Left ventricle myocardium superior (tissue), 1 donor: ENCODE measurements at places on chromosomes 7 and 10. TPM values are rescaled to one million over a fixed set of nuclear protein-coding genes. Genes with fewer than 3 reads are reported as not detected.

DNA sequence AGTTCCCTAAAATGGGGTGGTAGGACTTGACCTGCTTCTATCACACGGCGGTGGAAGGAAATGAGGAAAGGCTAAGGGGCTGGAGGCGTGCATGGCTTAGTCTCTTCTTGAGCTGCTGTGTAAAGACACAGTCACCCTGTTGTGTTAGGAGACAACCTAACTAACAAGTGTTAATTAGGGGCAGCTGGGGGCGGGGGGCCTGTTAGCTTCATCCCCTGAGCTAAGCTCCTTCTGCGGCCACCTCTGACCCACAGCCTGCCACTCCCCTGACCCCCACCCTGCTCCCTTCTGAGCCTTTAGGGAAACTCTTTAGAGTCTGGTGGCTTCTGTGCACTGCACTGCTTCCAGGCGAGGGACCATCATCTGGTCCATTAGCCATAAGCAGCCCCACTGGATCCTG, 28.0 kb downstream of the COL17A1 start:
- DNase-seq = no peak

DNA sequence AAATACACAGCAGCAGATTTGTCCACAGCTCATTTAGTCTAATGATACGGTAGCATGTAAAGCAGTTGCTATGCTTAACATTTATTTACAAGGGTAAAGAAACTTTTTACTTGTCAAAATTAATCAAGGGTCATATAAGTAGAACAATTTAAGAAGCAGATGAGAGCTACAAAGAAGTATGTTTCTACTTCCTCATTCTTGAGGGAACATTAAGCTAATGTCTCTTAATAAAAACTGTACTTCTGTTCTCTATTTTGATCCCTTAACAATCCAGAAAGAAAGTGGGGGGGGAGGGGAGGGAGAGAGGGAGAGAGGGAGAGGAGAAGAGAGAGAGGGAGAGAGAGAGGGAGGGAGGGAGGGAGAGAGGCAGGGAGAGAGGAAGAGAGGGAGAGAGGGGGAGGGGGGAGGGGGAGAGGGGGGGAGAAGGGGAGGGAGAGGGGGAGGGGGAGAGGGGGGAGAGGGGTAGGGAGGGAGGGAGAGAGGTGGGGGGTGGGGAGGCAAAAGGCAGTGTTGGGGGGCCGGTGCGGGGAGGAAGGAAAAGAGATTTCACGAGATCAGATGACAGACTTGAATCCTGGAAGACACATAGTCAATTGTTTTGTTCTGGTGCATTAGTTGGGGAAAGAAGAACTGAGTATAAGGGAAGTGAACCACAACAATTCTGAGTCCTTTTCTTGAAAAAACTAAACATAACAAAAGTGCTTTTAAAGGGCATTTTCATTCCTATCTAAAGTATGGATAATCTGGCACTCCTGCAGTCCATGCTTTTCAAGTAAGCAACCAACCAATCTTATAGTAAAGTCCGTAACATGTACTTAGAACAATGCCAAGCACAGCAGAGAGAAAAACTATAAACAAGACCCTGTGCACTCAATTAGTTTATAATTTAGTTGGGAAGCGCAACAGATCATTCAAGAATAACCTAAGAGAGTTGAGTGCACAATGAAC, 128.0 kb downstream of the USP6NL start:
- DNase-seq = no peak

DNA sequence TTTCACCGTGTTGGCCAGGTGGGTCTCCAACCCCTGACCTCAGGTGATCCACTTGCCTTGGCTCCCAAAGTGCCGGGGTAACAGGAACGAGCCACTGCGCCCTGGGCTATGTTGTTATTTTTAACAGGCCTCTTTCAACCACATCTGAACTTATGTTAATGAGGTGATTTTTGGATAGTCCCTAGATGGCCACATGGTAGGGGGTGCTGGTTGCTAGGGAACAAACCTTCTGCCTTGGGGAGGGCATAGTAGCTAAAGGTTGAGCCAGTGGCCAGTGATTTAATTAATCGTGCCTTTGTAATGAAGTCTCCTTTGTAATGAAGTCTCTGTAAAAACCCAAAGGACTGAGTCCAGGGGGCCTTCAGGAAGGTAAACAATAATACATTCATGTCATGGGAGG, 9.1 kb downstream of the COMTD1 start:
- no peak for DNase-seq

GRCh38 chr7:95619921-95620320, 23.6 kb upstream of the PDK4 start:
- DNase-seq = no peak

DNA sequence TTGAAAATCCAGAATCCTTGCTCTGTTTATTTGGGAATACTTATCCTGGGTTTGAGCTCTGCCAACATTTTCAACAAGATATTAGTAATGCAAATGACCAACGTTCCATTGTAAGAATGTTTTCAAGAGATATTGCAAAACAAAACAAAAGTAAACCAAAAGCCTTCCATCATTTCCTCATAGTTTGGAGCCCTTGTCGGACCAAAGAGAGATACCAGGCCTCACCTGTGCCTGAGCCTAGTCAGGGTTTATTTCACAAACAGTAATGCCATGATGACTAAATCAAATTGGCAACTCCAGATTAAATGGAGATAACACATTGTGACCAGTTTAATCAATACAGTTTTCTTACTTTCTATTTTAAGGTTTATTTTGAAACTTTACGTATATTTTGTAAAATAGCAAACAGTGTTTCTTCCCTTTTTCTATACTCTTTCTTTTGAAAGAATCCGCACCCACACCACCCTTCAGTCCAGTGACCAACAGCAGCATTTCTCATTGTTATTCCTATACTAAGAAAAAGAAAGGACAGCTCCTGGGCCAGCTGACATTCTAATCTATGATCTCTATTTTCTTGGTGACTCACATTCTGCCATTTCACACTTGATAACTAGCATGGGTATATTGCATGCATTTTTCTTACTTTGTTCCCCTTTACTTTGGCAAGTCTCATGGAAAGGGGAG, 168.5 kb upstream of the MEOX2 start:
- DNase-seq = no peak

DNA sequence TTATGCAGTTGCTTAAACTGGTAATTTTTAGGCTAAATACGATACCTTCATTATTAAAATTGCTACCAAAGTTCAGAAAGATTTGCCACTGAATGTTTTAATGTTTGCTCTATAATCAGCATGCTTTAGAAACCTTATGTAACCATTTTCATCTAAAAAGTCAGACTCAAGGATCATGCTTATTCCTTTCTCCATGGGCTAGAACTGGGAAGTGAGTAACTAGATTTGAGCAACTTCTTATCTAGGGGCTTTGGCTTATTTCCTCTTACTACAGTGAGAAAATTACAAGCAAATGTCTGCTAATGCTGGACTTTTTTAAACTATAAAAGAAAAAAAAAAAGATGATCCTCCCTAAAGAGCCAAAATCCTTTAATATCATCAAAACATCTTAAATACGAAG, 215.9 kb downstream of the CRPPA start:
- no peak for DNase-seq

DNA sequence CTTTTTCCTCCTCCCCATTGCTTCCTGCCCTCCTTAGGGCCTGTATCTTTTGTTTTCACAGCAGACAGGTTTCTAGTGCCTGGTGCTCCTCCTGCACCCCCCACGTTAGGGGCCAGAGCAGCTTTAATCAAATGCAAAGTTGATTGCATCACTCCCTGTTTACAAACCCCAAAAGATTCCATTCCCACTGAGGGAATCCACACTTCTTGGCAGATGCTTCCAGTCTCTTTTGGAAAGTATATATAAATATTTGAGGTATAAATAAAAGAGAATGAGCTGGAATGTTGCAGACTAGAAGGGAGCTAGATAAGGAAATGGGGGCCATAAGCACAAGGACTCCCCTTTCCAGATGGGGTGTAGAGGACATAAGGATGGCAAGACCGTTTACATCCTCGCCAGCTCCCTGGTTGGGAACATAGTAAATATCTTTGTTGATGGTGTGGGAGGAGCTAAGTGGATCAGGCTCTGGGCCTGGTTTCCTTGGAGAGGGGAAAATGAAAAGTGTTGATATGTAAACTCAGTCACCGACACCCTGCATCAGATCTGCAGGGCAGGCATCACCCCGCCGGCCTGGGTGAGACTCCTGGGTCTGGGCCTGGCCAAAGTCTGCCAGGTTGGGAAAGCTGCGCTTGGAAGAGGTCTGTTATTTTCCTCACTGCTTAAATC, 6.2 kb downstream of the RARRES2 start:
- DNase-seq = no peak

DNA sequence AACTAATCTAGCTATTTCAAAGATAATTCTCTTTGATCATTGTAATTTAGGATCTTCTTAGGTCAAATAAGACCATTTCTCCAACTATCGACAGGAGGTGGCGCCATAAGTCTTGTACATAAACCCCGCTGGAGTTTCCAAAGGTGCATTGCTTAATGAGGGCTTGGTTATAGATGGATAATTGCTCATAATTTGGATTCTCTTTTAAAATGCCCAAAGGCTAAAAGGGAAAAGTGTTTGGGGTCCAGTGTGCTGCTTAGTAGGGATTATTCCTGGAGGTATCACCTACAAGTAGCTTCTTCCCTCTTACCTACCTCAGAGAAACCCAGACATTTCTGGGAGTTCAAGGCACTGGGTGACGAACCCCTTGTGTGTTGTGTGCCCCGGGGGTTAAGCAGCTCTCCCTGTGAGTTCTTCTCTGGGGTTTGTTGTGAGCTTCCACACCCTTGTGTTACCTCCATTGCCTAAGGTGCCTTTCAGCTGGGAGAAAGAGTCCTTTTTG, 75.2 kb downstream of the PAXIP1 start:
- peak; percentile 49 for DNase-seq

DNA sequence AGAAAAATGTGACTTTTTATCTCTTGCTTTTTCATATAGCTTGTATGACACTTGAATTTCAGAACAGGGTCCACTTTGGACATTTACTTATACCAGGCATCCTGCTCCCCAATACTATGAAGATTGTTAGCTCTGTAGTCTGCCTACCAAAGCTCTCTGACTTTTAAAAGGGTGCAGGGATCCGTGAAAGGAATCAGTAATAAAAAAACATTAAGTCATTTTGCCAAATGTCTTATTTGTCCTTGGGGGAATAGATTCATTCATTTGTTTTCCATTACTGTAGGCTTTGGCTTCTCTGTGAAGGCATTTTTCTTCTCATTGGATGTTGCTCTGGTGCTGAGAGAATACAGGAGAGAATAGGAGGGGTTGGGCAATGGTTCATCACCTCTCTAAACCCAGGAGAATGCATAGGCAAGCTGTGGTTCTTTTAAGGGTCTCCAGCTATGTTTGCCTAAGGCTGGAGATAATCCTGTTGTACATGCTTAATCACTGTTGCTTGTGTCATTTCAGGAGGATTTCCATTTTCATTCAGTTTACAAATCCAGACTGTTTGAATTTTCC, 103.5 kb downstream of the SRI start:
- DNase-seq = no peak

DNA sequence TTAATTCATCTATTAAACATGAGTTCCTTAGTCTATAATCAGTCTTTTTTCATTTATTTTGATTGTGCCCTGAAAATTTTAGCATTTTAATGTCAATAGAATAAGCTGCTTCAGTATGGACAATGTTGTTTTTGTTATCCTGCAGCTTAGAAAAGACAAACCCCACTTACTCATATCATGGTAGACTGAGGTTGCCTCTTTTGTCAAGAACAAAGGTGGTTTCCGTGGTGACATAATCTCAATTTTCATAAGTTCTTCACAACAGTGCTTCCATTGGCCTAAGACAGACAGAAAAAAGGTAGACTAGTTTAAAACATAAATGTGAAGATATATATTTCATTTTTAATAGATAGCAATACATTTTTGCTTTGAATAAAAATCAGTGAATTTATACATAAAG, 69.1 kb downstream of the RTKN2 start:
- DNase-seq = no peak

DNA sequence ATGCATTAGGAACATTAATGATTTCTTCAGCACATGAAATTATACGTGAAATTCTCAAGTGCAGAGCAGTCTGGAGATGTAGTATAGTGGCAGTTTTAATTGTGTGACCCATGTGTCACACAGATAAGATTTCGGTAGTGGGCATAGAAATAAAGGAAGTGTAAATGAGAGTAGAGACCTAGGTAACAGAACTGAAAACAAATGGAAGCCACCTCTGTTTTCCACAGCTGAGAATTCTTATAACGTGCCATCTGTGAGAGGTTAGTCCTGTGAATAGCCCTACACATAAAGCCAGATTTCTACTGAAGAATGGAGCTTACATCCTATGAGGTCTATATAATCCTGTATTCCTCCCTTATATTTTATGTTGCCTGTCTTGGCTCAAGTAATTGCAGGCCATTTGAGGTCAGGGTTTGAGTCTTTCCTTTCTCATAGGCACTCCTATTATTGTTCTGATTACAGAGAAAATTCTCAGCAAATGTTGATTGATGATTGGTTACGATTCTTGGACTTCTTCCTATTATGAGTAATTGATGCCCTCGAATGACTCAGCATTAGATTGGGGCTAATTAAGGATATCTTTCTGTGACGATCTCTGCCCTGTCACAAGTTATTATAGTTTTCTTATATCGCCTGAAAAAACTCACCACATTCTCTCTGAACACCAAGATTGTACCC, 258.2 kb downstream of the KIF20B start:
- DNase-seq = no peak

GRCh38 chr10:9452056-9452455, 1397.6 kb downstream of the GATA3 start:
- DNase-seq = no peak

The VWA2 gene
- total RNA-seq = not detected

The SLC26A3 gene
- not detected for total RNA-seq

The SORCS1 gene
- total RNA-seq = 2.3 TPM

The SLC18A2 gene
- 0.17 TPM for total RNA-seq

The LBX1 gene
- total RNA-seq = not detected

The ZNRF2 gene
- total RNA-seq = 8.6 TPM
